K562 (cell line): ENCODE measurements at places on chromosomes 4 and X. TPM values are rescaled to one million over a fixed set of nuclear protein-coding genes. Genes with fewer than 3 reads are reported as not detected.

The PLXNB3 gene
- total RNA-seq: 1.6 TPM in 2 replicates

The RAB39B gene
- 0.07 and 0.09 TPM in 2 replicates for total RNA-seq

The SPANXA1 gene
- total RNA-seq: not detected in 2 replicates

The ADGRL3 gene
- 0.09 and 0.11 TPM in 2 replicates for total RNA-seq

The ADH5 gene
- total RNA-seq: 200 and 205 TPM in 2 replicates

The HHIP gene
- total RNA-seq: 0.09 TPM in 1 of 2 replicates, not detected in the other

The PAGE2 gene
- 0.78 TPM in 1 of 2 replicates, not detected in the other for total RNA-seq

The GSX2 gene
- not detected in 2 replicates for total RNA-seq

The TBL1X gene
- total RNA-seq: 44.5 and 49.6 TPM in 2 replicates

The SPIN3 gene
- 6.2 and 7.1 TPM in 2 replicates for total RNA-seq

The NUP62CL gene
- 29.7 and 30.6 TPM in 2 replicates for total RNA-seq

The CCNA2 gene
- 147 TPM in 2 replicates for total RNA-seq

The SLC38A5 gene
- total RNA-seq: 213 and 228 TPM in 2 replicates

The KIAA1210 gene
- total RNA-seq: not detected in 2 replicates

DNA sequence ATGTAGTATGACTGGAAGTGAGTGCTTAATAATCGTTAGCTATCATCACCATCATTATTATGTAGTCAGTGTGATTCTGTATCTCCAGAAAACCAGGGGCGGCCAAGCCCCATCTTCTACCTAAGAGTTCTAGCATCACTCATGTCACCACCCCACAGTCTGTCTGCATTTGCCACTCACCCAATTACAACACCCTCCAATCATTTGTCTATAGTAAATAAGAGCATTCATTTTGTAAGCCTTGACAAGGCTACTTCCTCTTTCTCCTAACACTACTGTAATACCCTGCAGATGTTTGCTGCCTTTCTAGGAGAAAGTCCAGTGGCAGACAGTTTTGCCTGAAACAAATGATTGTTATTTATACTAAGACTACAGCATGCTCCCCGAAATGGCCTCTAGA, 15.8 kb upstream of the IL21 start:
- DNase-seq: no peak

DNA sequence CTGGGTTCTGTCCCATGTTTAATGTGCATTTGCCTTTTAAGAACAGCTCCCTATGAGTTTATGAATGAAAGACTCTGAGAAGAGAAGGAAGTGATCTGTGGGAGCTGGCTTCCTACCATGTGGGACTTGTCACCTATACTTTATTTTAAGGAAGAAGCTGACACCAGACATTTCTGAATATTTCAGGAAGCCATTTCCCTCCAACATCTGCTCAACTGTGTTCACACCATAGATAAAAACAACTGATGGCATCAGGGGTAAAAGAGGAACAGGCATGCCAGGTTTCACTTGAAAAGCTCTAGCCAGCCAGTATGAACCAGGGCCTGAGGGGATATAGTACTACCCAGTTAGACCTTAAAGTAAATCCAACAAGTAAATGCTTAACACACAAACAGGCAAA, 116.0 kb downstream of the COL4A6 start:
- DNase-seq: no peak

DNA sequence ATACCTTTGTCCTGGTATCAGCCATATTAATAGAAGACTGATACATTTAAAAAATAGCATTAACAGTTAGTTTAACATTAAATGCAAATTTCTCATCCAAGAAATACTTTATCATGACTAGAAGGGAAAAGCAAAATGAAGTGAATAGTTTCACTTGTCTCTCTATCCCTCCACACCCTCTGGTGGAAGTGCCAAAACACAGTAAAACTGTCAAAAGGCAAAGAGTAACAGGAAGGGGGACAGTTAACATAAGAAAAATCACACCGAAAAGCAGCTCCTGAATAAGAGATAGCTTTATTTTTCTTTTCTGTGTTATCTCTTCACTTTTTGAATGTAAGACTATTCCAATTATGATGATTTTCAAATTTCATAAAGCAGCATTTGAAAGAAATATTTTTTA, 187.2 kb downstream of the FBXW7 start:
- DNase-seq: no peak

- DNase-seq: no peak
These were observed 56.0 kb downstream of the TMEM131L start for GRCh38 chr4:153521999-153522801.

DNA sequence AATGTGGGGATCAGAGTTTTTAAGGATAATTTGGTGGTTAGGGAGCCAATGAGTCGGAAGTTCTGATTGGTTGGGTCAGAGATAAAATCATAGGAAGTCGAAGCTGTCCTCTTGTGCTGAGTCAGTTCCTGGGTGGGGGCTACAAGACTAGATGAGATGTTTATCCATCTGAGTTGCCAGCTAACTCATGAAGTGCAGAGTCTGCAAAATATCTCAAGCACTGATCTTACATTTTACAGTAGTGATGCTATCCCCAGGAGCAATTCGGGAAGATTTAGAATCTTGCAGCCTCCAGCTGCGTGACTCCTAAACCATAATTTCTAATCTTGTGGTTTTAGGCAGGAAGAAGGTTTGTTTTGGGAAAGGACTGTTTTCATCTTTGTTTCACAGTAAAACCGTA, 565.8 kb upstream of the SPANXN1 start:
- no peak for DNase-seq

DNA sequence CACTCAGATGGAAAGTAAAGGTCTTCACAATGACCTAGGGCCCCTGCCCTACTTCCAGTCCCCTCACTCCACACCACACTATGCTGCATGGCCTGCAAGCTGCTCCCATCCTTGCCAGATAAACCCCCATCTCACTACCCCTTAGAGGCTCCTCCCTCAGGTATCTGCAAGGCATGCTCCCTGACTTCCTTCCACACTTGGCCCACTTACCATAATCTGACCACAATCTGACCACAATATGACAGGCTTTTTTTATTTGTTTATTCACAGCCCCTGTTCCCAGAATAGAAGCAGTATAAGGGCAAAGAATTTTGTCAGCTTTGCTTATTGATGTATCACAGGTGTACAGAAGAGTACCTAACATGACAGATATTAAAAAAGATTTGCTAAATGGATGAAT, 124.7 kb downstream of the CAMK2D start:
- DNase-seq: peak; percentile 21

GRCh38 chrX:13194291-13195103, 125.4 kb downstream of the ATXN3L start:
- DNase-seq: no peak

- no peak for DNase-seq
These were observed 129.4 kb upstream of the ARSJ start for GRCh38 chr4:114108869-114109268.

- DNase-seq: no peak
These were observed 62.5 kb downstream of the BANK1 start for GRCh38 chr4:101853028-101853427.

DNA sequence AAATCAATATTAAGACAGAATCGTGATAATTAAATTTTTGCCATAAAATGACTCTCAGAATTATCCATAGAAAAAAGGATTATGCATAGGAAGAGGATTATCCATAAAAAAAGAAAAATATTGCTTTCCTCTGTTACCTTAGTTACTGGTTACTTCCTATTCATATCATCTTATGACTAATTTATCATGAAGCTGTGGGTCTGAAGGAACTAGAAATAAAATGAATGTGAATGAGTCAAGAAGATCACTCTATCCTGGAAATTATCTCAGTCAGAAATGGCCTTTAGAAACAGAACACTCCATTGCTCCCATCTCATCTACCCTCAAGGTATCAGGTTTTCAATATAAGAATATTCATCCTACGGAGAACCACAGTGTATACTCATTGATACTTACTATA, 19.4 kb downstream of the RPS6KA6 start:
- DNase-seq: no peak

DNA sequence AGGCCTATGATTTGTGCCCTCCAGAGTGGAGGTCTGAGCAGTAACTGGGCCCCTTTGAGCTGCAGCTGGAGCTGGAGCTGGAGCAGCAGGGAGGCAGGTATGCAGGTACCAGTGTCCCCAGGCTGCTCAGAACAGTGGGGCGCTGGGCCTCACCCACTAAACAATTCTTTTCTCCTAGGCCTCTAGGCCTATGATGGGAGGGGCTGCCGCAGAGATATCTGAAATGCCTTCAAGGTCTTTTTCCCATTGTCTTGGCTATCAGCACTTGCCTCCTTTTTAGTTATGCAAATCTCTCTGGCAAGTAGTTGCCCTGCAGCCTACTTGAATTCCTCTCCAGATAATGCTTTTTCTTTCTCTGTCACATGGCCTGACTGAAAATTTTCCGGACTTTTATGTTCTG, 79.7 kb upstream of the OTUD4 start:
- DNase-seq: no peak

DNA sequence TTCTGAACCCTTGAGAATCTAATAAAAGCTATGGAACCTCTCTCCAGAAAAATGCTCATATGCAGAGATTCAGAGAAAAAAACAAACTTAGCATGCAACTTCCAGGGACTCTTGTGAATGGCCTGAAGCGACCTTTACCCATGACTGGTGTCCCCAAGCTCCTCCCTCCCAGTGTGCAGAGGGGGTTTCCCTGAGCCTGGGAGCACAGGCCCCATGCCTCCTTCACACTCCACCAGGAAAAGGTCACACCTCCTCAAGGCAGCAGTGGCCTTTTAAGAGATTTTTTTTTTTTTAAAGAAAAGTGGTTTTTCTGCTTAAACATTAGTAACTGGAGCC, 13.3 kb upstream of the UBA6 start:
- no peak for DNase-seq

DNA sequence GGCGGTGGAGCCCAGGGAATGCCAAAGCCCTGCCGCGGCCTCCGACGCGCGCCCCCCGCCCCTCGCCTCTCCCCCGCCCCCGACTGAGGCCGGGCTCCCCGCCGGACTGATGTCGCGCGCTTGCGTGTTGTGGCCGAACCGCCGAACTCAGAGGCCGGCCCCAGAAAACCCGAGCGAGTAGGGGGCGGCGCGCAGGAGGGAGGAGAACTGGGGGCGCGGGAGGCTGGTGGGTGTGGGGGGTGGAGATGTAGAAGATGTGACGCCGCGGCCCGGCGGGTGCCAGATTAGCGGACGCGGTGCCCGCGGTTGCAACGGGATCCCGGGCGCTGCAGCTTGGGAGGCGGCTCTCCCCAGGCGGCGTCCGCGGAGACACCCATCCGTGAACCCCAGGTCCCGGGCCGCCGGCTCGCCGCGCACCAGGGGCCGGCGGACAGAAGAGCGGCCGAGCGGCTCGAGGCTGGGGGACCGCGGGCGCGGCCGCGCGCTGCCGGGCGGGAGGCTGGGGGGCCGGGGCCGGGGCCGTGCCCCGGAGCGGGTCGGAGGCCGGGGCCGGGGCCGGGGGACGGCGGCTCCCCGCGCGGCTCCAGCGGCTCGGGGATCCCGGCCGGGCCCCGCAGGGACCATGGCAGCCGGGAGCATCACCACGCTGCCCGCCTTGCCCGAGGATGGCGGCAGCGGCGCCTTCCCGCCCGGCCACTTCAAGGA, at the start of gene FGF2:
FGF2 (plus strand) TSS at position 279 of the 705 bp plus-strand sequence; CDS start at position 623, 344 bp downstream.
- peak; percentile 76 for DNase-seq

- no peak for DNase-seq
These were observed 19.4 kb upstream of the KLHL8 start for GRCh38 chr4:87239821-87240220.

DNA sequence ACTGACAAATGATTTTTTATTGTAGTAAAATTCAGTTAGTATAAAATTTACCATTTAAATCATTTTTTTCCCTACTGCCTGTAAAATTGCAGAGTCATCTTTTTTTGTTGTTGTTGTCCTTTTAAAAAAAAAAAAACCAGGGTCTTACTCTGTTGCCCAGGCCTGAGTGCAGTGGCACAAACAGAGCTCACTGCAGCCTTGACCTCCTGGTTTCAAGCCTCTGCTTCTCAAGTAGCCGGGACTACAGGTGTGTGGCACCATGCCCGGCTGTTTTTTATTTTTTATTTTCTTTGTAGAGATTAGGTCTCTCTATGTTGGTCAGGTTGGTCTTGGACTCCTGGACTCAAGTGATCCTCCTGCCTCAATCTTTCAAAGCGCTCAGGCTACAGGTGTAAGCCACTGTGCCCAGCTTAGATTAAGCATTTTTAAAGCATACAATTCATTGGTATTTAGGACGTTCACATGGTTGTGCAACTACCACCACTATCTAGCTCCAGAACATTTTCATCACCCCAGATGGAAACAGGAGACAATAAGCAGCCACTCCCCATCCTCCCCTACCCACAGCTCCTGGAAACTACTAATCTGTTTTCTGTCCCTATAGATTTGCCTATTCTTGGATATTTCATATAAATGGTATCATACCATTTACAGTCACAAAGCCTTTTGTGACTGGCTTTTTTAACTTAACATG, 59.7 kb upstream of the PGRMC2 start:
- DNase-seq: peak; percentile 19

GRCh38 chr4:150543042-150543441, 38.9 kb upstream of the MAB21L2 start:
- DNase-seq: peak; percentile 20

GRCh38 chr4:128770807-128771206, 38.7 kb upstream of the JADE1 start:
- DNase-seq: no peak

DNA sequence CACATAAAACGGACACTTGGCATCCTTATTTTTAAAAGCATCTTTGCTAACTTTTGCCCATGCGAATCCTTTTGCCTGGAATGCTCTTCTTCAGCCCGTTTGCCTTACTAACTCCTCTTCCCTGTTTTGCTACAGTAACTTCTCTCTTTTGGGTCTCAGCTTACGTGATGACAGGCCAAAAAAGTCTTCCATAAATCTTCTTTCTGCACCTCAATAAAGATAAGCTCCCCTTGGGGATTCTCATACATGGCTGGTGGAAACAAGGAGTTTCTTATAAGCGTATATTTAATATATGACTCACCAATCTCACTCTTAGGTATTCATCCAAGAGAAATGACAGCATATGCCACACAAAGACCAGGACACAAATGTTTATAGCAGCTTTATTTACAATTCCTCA, 192.7 kb downstream of the RCHY1 start:
- DNase-seq: no peak

- DNase-seq: peak; percentile 49
These were observed 8.6 kb upstream of the JADE3 start for GRCh38 chrX:46903458-46904242.

DNA sequence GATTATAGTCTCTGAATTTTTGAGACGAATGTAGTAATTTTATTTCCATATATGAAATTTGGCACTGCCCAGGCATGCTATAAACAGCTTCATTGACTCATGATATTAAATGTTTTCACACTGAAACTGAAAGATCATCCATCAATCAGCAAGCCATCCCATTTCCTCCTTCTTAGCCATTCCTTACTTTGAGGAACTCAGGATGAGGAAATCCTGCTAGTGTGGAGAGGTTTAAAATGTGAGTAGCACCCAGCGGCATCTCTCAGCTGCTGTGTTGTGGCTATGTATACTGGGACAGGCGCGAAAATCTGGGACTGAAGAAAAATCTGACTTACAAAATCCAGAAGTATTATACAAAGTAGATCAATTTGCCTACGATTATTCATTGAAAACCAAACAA, 52.1 kb downstream of the PTCHD1 start:
- DNase-seq: no peak

GRCh38 chr4:55074386-55074785, 51.0 kb downstream of the KDR start:
- no peak for DNase-seq

- no peak for DNase-seq
These were observed 379.9 kb upstream of the LCORL start for GRCh38 chr4:18401425-18401824.
